ENCODE measurements at places on chromosomes 1 and 21. TPM values are rescaled to one million over a fixed set of nuclear protein-coding genes. Genes with fewer than 3 reads are reported as not detected.

Gene LRRC71
- 0.32 TPM for total RNA-seq

Gene TMEM269
- total RNA-seq: not detected

Gene ANGPTL3
- total RNA-seq: not detected

Gene RPE65
- total RNA-seq: not detected

Gene DIO1
- total RNA-seq: not detected

Gene CNIH3
- 3.0 TPM for total RNA-seq
